ENCODE measurements at places on chromosomes 7 and 10.

GRCh38 chr10:103784089-103784488 lies 71.3 kb downstream of the SH3PXD2A start:
- DNase-seq, result no peak

GRCh38 chr7:27192546-27193334 lies 7.2 kb downstream of the HOXA13 start:
- no peak for DNase-seq

GRCh38 chr10:113007343-113007771 lies 57.3 kb downstream of the TCF7L2 start:
- DNase-seq, result no peak

DNA sequence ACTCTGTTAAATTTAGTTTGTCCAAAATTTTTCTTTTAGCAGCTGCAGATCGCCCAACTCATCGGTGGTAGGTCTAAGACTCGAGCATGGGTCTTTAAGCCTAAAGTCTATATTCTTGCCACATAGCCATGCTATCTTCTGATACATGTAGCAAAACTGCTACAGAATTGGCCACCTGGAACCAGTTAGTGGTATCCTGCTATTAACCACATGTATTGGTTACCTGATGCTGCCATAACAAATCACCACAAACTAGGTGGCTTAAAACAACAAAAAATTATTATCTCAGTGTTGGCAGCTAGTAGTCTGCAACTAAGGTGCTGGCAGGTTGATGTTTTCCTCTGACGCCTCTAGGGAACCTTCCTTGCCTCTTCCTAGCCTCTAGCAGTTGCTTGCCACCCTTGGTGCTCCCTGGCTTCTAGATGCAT lies 96.7 kb upstream of the PIK3CG start:
- DNase-seq, result no peak

DNA sequence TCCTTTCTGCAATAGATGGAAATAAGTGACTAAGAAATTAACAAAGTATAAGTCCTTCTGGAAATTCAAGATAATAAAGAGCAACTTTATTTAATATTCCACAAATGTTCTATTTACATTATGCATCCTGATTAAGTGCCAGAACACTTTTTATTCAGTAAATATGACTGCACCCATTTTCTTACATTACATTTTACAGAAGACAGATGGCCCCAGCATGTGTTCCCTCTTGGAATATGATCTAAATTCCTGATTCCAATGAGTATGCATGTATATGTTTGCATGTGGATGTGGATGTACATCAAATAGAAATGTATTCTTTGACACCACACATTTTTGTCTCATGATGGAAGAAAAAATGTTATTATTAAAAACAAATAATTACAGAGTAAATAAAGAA lies 628.7 kb upstream of the SEMA3D start:
- no peak for DNase-seq
